Cardiac fibroblast (primary cell): ENCODE measurements at places on chromosomes 11 and 22.
A peak's percentile ranks its signal among the peaks of the same experiment; 100 is the strongest.

GRCh38 chr11:38384568-38384967 lies 1786.5 kb upstream of the RAG2 start:
- DNase-seq = peak; percentile 52

- DNase-seq = no peak
These were observed 1.1 kb downstream of the GLYAT start for GRCh38 chr11:58730507-58731089.

- no peak for DNase-seq
These were observed 27.0 kb upstream of the SLC25A18 start for GRCh38 chr22:17536269-17536668.

- DNase-seq = no peak
These were observed 225.7 kb downstream of the DDX10 start for GRCh38 chr11:108890482-108891105.

- DNase-seq = no peak
These were observed 43.7 kb upstream of the APOA1 start for GRCh38 chr11:116881143-116881542.

- DNase-seq = peak; percentile 38
These were observed 18.6 kb upstream of the LMO2 start for GRCh38 chr11:33910296-33910957.

GRCh38 chr11:133714471-133715375 lies 130.6 kb downstream of the SPATA19 start:
- DNase-seq = no peak

DNA sequence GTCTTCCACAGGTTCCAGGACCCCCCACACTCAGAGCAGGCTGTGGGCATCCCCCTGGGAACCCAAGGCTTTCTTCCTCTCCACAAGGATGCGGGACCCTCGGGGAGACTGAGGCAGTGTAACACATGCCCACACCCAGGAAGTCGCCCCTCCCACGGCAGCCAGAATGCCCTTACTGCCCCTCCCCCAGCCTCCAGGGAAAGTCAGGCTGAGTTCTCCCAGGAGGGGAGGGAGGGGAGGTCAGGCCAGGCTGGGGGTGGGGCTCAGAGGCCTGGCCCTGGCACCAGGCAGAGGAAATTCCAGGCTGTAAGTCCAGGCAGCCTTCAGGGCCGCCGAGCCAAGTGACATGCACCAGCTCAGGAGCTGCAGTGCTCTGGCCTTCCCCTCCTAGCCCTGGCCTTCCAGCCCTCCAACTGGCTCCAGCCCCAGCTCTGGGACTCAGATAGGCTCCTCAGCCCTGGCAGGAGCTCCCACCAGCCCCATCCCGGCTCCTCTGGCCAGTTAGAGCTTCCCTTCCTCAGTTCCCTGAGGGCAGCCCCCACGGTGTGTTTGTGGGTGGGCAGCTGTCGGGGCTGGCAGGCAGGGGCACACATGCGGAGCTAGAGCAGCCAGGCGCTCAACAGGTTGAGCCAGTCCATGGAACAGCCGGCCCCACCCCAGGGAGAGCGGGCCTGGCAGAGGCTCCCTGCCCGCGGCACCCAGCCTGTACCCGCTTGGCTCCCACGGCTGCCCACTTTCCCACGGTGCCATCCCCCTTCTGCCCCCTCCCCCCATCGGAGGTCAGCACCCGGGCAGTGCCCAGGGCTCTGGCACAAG lies 3.6 kb downstream of the BCL9L start:
- DNase-seq = peak; percentile 96

- DNase-seq = peak; percentile 13
These were observed 50.9 kb downstream of the ARFGAP3 start for GRCh38 chr22:42805998-42806830.

- DNase-seq = no peak
These were observed 66.6 kb upstream of the MPPED2 start for GRCh38 chr11:30652801-30653200.
